ENCODE measurements at places on chromosomes 1 and 21.

GRCh38 chr1:207838156-207839082, 72.5 kb downstream of the CD34 start:
- DNase-seq, result no peak

DNA sequence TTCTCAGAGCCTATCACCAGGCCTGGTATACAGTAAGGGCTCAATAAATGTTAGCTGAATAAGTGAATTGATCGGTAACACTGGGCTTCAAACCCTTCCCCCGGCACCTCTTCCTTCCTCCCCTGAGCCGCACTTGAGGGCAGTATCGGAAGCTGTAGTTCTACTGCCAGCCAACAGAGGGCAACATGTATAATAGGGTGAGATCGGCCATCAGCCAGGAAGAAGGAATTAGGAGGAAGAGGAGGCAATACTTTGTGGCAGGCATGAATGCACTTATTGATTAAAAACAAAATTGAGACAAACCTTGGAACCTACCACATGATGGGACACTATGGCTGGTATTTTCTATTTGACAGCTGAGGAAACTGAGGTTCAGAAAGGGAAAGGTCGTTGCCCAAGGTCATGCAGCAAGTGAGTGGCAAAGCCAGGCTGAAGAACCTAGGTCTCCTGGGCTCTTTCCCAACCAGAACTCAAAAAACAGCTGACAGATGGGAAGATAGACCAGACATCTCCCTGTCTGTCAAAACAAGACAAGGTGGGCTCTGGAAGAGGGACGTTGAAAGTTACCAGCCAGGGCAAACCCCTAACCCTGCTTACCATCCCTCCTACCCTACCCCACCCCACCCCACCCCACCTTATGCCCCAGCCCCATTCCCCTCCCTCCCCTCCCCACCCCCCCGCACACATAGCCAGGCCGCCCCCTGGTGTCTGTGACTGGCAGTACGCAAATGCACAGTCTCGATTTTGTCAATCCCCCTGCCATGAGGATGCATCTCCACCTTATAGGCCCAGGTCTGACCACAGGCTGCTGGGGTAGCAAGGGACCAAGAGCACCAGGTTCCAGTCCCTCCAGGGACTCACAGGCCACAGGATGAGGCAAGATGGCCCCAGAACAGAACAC, 107.3 kb upstream of the RUNX3 start:
- peak; percentile 71 for DNase-seq

- no peak for DNase-seq
These were observed 46.3 kb upstream of the AKT3 start for GRCh38 chr1:243896313-243896712.

GRCh38 chr1:206895325-206895724, 1.9 kb upstream of the IL24 start:
- no peak for DNase-seq

GRCh38 chr1:170881268-170882265, 53.8 kb upstream of the MROH9 start:
- DNase-seq, result no peak

DNA sequence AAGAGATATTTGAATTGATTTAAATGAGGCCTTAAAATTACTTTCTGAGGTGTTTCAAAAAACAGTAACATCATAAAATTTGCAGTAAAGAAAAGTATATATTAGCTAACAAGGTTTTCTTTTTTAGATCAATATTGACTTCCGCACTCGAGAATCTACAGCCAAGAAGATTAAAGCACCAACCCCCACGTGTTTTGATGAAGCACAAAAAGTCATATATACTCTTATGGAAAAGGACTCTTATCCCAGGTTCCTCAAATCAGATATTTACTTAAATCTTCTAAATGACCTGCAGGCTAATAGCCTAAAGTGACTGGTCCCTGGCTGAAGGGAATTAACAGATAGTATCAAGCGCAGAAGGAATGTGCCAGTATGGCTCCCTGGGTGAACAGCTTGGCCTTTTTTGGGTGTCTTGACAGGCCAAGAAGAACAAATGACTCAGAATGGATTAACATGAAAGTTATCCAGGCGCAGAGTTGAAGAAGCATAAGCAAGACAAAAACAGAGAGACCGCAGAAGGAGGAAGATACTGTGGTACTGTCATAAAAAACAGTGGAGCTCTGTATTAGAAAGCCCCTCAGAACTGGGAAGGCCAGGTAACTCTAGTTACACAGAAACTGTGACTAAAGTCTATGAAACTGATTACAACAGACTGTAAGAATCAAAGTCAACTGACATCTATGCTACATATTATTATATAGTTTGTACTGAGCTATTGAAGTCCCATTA, 3.6 kb downstream of the RGS1 start:
- peak; percentile 16 for DNase-seq

DNA sequence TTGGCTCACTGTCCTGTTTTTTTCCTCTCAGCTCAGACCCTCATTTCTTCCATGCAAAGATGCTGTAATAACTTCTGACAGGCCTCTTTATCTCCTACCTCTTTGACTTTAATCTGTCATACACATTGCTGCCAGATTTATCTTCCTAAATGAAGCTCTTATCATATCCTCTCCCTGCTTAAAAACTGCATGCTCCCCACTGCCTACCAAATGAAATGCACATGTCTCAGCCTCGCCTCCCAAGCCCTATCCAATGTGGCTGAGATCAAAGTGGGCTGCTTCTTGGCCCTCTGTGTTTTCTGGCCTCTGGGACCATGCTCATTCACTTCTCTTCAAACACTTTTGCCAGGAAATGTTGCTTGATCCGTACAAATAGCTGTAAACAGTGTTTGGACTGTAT, 38.3 kb downstream of the IRF2BP2 start:
- DNase-seq, result no peak

DNA sequence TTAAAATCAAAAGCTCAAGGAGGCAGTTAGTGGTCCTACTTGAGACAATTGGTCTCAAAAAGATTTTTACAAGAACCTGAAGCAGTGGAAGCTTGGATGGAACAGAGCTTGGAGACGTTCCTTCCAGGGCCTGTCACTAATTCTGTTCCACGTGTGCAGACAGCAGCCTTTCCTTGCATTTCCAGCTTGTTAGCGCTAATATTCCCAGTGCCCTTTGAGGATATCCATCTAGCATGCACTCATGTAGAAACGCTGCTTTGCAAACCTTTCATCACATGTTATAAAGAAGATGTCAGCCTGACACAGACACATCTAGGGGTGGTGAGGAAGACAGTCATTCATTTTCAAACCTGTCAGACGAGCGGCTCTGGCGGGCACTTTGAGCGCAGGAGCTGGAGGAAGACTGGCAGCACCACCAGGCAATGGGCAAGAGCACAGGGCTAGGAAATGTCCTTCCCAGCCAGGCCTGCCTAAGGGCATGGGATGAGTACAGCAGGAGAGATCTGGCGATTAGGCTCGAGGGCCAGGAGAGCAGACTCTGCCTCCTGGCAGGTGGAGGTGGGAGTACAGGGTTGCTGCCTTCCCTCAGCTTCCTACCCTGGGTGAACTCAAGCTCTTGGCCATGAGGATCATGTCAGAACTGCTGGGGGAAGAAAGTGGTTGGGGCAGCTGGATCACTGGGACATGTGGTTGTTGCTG, 55.5 kb downstream of the CASQ2 start:
- DNase-seq, result no peak

DNA sequence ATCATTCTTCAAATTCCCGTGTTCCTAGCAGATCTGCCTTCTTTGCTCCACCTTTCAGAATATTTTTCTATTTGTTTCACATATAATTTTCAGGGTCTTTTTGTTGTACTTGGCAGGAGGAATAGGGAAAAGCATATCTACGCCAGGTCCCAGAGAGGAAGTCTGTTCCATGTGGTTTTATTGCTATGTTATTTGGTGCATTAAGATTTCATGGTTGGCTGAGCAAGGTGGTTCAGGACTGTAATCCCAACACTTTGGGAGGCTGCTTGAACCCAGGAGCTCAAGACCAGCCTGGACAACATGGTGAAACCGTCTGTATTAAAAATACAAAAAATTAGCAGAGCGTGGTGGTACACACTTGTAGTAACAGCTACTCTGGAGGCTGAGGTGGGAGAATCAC, 36.1 kb downstream of the COL6A1 start:
- DNase-seq, result no peak

DNA sequence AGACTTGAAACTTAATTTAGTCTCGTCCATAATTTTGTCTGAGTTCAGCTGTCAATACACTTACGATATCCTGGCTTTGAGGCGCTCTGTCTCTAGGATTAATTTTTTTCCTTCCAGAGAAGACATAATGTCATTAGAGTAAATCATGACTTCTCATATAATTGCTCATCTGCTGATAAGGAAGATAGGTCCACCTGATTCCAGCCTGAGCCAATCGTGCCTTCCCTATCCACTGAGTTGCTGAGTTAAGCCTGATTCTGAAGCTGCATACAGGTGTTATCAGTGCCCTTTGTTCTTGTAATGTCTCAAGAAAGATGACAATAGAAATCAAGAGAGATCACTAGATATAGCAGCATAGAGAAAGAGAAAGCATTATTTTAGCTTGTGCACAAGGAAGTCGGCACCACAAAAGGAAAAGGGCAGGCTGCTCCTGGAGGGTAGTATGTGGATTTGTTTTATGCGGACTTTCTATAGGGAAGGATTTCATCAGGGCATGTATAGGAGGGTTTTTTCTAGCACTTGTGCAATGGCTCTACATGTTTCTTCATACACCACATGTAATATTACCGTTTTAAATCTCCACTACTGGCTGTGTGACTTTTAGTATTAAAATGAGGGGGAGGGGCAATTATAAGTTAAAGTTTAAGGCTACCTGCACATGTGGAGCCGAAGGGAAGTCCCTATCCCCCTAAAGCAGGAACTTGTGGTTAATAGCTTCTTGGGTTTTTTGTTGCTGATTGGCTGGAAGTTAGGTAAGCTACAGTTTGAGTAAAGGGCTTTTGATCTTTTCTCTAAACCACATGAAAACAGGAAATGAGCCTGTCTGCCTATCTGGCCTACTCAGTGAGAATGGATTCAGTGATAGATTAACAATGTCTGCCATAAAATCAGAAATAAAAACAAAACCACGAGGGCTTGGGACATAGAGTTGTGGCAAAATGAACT, 133.4 kb downstream of the PLPPR5 start:
- peak; percentile 25 for DNase-seq

- DNase-seq, result no peak
These were observed 243.7 kb upstream of the SNX7 start for GRCh38 chr1:98417820-98418219.

GRCh38 chr1:78388275-78388674, 102.5 kb upstream of the PTGFR start:
- no peak for DNase-seq

DNA sequence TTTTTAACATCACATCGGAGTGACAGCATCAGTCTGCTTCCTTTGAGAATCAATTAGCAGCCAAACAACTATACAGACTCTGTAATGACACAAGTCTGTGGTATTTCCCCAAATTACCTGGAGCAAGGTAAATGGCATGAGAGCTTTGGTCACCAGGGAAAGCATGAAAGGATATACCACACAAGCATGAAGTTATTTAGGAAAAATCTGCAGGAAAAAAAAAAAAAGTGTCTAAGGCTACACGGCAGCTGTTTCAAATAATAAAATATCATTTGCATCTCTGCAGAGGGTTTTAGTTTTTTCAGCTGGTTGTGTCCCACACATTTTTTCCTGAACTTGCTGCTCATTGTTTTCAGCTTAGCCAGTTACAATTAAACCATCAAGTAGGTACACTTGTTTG, 234.7 kb downstream of the TTLL7 start:
- no peak for DNase-seq

GRCh38 chr1:161421456-161421855, 53.8 kb upstream of the CFAP126 start:
- DNase-seq, result no peak

DNA sequence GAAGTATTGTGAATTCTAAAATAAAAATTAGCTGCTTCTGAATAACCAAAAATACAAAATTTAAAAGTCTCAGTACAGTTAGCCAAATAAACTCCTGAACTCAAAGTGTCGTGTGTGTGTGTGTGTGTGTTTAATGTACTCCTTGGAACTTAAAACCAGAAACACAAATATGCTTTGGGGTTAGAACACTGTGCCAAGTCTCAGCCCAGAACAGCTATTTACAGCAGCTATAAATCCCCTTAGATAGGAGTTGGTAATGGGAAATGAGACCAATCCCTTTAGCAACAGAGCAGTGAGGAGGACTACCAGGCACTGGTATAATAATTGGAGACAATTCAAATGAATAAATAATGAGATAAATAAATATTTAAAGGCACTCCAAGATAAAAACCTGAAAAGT, 83.1 kb downstream of the PATJ start:
- no peak for DNase-seq

DNA sequence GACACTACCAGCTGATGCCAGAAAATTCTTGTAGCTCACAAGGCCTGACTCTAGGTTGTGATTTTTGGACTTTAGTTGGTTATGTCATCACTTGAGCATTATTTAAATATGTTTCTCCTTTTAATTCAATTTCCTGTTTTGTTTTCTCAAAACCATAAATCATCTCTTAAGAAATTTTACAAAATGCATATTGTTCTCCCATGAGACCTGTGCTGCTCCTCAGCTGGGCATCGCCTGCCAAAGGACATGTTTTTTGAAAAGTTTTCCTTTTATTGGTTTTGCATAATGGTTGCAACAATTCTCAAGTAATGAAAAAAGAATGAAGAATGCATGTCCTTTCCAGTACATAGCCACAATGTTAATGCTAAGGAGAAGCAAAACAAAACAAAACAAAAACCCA, 204.7 kb upstream of the LYPLAL1 start:
- no peak for DNase-seq

GRCh38 chr1:187696073-187696472, 867.3 kb downstream of the PLA2G4A start:
- DNase-seq, result no peak

GRCh38 chr1:169683661-169684060, 27.8 kb downstream of the SELL start:
- no peak for DNase-seq

GRCh38 chr1:154867064-154867825, 2.8 kb downstream of the KCNN3 start:
- DNase-seq, result no peak

GRCh38 chr1:100746542-100746932, 27.0 kb downstream of the VCAM1 start:
- no peak for DNase-seq

- no peak for DNase-seq
These were observed 585.7 kb upstream of the CAMK1G start for GRCh38 chr1:208997726-208998312.

GRCh38 chr21:38631206-38631605, 132.9 kb upstream of the ERG start:
- DNase-seq, result no peak

DNA sequence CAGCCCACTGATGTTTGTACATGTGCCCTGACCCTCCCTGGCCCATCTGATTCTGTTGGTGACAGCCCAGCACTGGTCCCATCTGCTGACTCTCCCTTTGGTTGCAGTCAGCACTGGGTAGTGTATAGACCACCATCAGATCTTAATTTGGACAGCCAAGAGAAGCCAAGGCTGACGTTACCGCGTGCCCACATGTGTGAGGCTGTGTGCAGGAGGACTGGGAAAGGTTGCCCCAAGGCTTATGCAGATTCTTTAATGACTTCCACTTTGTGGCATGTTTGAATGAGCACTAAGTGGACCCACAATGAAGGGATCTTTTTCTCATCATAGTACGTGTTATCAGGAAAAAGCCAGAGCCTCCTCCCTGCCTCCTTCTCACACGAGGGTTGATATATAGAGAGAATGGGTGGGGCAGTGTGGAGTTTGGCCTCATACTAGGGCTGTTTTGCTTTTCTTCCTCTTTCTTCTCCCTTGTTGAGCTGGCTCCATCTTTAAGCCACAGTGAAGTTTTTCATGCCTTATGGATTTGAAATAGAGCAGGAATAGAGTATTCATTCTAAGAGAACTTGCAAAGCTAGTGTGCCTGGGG, 93.5 kb downstream of the NAV1 start:
- no peak for DNase-seq

GRCh38 chr1:151211972-151212705, 13.8 kb downstream of the PIP5K1A start:
- no peak for DNase-seq

- no peak for DNase-seq
These were observed 265.9 kb upstream of the C1orf105 start for GRCh38 chr1:172154551-172154950.
